Suppressor macrophage treated with lipopolysaccharide for 1 hour (primary cell): ENCODE measurements at places on chromosomes 12 and 14.
A peak's percentile ranks its signal among the peaks of the same experiment; 100 is the strongest.

DNA sequence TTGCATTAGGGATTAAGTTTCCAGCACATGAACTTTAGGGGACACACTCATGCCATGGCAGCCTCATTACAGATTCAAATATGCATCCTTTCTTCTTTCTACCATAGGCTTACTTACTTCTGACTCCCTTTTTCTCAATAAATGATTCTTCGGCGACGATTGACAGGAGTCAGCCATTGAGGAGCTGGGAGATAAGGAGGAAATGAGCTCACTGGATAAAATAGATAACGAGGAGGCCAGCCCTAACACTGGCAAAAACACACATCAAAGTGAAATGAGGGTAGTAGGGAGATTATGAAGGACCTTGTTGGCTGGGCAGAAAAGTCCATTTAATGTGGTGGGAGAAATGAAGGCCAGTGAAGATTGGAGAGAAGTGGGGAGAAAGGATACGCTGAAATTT lies 172.2 kb downstream of the SLC41A2 start:
- DNase-seq: no peak

GRCh38 chr12:70190262-70191010 lies 52.8 kb upstream of the CNOT2 start:
- no peak for DNase-seq

DNA sequence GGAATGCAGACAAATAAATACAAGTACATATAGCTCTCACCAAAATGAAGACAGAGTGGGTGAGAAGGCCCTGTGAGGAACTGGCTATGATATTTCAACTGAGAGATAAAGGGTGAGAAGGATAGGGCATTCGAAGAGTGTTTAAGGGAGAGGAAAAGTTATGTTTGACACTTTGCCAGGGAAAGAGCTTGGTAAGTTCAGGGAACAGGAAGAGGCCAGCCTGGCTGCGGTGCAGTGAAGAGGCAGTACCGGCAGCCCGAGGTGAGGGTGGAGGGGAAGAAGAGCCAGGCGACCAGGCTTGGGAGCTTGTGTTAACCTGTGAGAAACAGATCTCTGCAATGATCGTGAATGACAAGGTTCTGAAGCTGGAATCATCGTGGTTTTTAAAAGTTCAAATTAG lies 84.7 kb upstream of the RFX4 start:
- DNase-seq: no peak

GRCh38 chr12:74337951-74338350 lies 199.7 kb upstream of the ATXN7L3B start:
- no peak for DNase-seq

DNA sequence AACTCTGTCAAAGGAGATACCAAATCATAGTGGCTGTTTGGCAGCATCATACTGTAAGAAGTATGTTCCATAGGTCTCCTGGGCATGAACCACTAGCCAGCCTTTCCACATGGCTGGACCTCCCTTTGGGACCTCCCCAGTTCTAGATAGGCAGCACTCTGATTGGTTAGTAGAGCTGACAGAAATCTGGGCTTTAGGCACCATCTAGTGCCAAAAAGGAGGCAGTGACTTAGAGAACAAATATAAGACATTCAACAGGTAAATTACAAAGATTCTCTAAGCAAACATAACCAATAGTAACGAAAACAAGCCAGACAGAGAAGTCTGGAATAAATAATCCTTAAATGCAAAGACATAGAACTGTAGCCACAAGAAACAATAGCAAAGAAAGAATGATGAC lies 148.0 kb upstream of the PDE3A start:
- DNase-seq: peak; percentile 68

DNA sequence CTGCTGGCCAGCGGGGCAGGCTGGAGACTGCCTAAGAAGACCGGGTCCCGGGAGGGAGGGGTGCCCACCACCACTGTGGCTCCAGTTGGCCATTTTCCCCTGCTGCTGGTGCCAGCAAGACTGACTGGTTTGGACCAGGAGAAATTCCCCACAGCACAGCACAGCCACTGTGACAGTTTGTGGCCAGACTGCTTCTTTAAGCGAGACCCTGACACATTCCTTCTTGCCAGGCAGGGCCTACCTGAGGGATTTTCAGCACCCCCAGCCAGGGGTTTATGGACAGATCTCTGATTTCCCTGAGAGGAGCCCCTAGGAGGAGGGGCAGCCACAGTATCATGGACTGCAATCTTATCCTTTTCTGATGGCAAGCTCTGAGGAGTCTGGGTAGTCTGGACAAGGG lies 15.5 kb downstream of the GLIPR1L1 start:
- DNase-seq: no peak

DNA sequence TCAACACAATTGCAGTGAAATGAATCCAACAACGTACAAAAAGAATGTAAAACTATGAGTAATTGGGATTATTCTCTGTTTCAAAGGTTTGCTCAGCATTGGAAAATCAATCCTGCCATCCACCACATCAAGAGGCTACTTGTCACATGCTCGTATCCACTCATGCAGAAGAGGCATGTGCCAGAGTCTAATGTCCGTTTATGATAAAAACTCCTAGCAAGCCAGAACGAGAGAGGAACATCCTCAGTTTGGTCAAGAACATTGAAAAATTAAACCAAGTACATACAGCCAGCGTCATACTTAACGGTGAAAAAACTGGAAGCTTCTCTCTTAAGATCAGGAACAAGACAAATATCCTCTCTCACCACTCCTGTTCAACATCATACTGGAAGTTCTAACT lies 563.9 kb upstream of the TMEM132C start:
- no peak for DNase-seq

- DNase-seq: no peak
These were observed 616.4 kb downstream of the MED13L start for GRCh38 chr12:115661112-115661511.

DNA sequence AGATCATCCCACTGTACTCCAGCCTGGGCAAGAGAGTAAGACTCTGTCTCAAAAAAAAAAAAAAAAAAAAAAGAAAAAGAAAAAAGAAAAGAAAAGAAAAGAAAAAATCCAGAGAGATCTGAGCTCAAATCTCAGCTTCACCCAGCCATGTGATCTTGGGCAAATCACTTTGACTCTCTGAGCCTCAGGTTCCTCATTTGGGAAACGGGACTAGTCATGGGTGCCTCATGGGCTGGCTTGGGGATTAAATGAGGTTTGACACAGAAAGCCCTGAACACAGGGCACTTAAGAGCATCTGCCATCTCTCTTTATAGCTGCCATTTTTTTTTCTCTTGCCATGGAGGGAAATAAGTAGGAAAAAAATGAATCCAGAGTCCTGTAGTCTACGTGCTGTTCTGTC lies 86.2 kb upstream of the MYL2 start:
- peak; percentile 66 for DNase-seq

- no peak for DNase-seq
These were observed 95.1 kb downstream of the TTC8 start for GRCh38 chr14:88919502-88919901.

DNA sequence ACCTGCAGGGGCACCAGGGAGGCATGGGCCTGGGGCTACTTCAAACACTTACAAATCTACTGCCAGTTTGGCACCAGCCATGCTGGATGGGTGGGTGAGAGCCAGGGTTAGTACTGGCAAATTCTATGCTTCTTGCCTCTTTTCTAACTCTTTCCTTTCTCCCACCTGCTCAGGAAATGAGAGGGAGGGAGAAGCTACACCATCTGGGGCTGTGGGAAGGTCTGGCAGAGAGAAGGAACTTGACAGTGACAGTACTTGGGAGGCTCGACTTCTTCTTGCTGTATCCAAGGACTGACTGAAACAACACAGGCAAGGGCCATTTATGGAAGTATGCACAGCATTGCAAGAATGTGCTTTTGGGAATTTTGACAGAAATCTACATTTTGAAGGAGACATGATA lies 149.6 kb upstream of the DYRK2 start:
- DNase-seq: no peak
